ENCODE measurements at places on chromosomes 7 and 10.

DNA sequence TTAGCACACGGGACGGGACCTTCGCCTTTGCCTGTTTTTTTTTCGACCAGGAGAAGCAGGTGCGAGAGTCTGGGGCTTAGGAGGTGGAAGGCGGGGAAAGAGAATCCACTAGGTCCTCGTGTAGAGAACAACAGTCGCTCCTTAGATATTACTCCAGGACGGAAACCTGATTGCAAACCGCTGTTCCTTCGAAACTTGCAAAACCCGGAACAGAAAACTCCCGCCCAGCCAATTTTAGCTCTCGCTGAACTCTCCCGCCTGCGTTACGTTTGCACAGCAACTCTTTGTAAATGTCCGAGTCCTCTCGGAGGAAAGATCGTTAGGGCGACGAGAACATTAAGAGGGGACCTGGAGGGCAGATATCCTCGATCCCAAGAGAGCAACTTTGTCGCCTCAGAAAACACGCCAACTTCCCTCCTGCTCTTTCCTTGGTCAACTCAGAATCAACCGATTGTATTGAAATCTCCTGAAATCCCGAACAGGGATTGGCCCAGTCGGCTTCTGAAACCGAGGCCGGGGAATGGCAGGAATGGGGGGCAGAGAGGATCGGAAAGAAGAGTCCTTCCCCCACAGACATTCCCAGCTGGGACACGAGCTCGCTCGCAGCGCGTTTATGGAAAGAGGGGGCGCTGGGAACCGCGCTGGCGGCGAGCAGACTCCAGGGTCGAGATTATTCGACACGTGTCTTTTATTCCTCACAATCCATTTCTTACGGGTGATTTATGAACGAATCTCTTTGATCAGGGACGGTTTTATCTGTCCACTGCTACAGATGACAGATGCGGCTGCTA, 9.9 kb downstream of the TWIST1 start:
- peak; percentile 45 for DNase-seq

DNA sequence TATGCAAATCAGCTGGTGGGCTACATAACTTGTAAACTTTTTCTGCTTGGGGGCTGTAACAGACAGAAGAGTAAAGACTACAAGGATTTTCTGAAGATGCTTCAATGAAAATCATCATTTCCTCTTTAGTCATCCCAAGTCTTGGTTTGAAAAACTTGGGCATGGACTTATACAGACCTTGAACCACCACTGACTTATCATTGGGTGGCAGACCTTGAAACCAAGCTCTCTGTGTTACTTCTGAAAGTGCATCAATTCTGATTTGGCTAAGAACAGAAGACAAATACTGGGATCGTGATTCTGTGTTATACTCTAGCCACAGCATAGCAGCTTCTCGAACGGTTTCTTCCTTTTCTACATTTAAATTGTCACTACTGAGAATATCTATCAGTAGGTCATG, 21.3 kb downstream of the KBTBD2 start:
- no peak for DNase-seq

- no peak for DNase-seq
Measured at GRCh38 chr7:103805346-103805745, 184.1 kb downstream of the RELN start.

- peak; percentile 65 for DNase-seq
Measured at GRCh38 chr10:132464256-132465192, 67.5 kb downstream of the PWWP2B start.

DNA sequence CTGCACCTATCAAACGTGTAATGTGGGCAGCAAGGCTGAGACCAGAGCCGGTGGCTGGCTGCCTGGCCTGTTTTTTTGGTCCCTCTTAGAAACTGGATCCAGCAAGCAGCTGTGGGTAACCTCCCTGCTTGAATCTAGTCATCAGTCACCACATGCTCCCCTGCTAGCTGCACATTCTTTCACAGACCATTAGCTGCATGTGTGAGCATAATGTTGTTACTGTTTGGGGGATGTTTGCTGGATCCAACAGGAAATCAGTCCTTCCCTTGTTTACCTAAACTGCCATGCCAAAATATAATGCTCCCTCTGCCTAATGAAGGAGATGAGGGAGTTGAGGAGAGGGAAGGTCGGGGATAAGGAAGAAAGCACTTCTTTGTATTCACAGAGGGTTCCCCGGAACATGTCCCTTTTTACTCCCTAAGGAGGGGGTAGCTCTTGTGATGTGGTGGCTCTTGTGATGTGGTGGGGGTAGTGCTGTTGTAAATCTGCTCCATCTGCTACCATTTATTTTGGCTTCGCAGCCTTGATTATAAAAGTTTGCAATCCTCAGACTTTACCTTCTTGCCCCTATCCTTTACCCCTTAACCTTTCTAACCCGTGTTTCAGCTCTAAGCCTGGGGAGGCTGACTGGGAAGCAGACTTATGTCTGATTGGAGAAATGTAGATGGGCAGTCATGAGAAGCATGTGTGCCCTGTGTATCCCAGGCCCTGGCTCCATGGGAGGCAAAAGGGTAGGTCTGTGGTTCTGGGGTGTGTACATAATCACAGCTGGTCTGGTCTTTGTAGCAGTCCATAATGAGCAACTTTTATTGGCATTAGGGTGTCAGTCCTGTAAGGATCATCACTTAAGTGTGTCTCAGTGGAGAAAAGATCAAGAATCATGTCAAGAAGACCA, 20.8 kb downstream of the LOXL4 start:
- peak; percentile 74 for DNase-seq

- DNase-seq: no peak
Measured at GRCh38 chr7:152115021-152115718, 89.7 kb downstream of the GALNT11 start.

- peak; percentile 59 for DNase-seq
Measured at GRCh38 chr7:99478464-99479440, 6.1 kb downstream of the ZNF789 start.

GRCh38 chr7:27066148-27066547, 29.7 kb downstream of the HOXA1 start:
- peak; percentile 49 for DNase-seq

DNA sequence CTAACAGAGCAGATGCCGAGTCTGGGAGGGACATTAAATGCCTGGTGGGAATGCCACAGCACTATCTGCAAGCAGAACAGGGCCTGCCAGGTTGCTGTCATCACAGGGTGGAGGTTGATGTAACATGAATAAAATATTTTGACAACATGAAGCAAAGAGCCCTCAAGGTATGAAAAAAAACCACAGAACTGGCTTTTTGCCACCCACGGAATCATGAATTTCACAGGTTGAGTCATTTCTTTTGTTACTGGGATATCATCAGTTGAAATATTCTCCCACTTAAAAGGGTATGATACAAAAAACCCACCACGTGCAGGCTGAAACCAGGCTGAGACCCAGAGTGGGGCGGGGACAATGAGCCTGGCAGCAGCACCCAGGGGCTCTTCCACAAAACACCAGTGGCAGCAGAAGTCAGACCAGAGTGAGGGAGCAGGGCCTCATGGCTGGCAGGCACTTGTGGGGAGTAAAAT, 220.1 kb downstream of the TNS3 start:
- peak; percentile 76 for DNase-seq

DNA sequence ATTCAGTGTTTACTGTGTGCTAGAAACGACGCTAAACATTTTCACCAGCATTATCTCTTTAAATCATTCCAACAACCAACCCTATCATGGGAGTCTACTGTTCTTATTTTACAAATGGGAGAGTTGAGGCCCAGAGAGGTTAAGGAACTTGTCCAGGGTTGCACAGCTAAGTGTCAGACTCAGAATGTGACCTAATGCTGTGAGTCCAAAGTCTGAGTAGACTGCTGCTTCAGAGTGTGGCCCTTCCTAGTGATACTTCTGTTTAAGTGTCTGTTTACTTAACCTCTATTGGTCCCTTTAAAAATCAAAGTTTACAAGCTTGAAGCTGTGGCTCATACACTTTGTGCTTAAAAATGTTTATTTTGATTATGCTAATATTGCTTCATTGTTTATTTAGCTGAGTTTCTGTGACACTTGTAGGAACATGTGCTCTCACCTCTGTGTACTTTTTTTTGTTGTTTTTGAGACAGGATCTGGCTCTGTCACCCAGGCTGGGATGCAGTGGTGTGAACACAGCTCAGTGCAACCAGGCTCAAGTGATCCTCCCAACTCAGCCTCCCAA, 84.4 kb upstream of the SYPL1 start:
- DNase-seq: no peak

DNA sequence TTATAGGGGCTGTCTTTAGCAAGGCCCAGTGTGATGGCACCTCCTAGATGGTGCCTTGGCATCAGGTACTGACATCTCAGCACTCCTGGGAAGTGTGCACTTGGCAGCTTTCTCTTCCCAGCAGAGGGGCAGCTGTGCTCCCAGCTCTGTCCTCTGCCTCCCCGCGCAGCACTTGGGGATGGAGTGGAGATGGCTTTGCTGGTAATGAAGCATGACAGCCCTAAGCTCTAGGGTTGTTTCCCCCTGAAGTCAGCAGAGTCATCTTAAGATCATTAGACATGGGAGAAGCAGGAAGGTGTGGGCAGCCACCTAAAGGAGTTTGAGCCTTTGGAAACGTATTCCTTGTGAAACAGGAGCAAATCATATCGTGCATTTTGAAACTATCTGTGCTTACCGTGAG, 46.7 kb downstream of the HTRA1 start:
- DNase-seq: no peak

DNA sequence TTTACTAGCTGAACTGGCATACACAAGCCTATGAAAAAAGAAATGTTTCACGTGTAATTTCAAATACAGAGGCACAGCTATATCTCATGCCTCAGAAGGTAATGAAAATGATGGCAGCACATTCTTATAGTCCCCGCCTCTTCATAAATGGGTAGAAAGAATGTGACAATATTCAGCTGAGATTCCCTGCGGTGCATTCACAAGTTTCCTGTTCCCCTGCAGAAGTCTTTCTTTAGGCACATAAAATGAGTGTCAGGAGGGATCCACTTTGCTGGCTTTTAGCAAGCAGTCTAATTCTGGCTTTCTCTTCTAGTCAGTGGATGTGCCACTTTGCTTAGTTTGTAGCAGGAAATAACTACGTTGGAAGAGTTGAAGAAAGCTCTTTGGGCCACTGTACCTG, 56.1 kb downstream of the DGKB start:
- DNase-seq: no peak

DNA sequence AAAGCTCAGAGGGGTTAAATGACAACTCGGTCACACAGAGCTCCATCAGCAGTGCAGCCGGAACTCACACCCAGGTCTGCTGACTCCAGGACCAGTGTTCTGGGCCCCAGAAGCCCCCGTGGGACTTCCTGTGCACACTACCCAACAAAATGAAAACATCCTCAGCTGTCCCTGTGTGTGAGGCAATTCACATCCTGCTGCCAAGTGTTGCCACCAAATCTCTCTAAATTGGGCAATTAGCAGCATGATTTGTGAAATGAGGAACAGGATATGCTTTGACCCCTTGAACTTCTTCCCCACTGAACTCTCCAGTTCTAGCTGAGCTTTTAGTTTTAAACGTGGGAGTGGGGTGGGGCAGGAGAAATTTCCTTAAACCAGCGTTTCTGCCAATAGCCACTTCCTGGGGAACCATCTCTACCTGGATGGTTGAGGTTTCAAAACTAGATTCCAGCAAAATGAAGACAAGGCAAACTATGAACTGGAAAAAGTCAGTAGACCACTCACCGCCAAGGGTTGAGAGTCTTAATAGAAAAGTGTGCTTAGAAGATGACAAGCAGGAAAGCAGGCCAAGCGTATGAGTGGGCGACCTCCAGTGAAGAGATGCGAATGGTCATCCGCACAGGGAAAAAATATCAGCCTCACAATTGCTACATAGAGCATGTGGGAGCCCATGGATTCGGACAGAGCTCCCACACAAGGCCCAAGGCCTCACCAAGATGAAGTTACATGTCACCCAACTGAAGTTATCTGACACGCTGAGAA, 51.9 kb upstream of the CHST15 start:
- no peak for DNase-seq

- DNase-seq: no peak
Measured at GRCh38 chr10:86068231-86069054, 298.2 kb downstream of the GRID1 start.

DNA sequence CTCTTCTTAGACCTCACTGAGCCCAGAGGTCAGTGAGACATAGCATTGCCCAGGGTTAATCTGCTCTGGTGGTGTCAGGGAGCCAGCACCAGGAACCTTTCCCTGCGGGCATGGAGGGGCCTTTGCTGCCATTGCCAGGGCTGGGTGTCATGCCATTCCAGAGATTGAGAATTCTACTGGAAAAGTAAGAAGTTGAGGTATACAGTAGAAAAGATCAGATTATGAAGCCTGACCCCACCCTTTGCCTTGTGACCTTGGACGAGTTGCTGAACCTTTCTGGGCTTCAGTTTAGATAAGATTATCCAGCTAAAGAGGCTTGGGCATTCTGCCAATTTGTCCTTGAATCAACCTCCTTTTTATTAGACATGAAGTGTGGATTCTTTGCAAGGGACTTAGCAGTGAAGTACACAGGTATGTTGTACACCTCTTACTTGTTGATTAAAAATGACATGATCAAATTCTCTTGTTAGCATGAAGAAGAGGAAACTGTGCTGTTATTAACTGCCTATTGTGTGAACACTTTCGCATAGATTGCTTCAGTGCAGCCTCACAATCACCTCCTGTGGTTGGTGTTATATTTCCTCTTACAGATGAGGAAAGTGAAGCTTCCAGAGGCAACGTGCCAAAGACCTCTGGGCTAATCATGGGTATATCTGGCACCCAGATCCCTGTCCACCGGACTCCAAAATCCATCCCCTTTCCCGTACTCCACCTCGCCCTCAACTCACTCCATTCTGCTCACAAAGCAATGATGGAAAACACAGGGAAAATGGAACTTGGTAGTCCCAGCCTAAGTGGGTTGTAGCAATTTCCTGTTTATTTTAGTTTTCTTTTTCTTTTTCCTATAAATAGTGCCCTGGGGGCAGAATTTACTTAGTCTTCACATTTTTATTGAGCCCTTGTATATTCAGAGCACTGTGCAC, 151.3 kb downstream of the CAMK1D start:
- no peak for DNase-seq

- DNase-seq: no peak
Measured at GRCh38 chr10:96743988-96744585, 23.8 kb upstream of the PIK3AP1 start.

DNA sequence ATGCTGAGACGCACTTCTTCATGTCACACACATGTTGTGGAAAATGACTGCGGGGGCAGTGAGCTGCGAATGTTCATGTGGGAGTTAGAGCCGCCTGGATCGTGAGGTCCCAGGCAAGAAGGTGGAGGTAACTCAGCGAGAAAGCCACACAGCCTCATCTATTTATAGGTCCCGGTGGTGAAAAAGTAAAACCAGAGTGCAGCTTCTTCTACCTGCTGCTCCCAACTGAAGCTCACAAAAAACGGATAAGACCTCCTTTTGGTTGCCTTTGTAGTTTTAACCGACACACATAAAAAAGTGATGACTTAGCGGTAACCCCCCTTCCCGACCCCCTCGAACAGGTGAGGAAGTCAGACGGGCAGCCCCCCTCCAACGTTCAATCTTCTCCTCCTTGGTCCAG, 276.9 kb downstream of the GATA3 start:
- no peak for DNase-seq

- peak; percentile 36 for DNase-seq
Measured at GRCh38 chr10:106189292-106189691, 975.2 kb downstream of the SORCS1 start.

DNA sequence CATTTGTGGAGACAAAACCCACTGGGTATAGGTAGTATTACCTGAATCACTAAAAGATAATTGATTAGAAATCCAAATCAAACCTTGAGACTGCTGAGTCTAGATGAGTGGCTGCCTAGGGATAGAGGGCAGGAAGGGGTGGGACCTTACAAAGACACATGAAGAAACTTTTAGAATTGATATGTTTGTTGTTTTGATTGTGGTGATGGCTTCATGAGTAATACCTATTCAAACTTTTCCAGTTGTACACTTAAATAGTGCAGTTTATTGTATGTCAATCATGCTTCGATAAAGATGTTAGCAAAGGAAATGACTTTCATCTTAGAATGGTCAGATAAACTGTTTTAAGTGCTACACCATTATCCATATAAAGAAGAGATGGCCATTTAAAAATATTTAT, 188.7 kb upstream of the KAT6B start:
- no peak for DNase-seq

All from AG20443 (cell line).